ENCODE measurements at places on chromosomes 13 and 19. TPM values are rescaled to one million over a fixed set of nuclear protein-coding genes. Genes with fewer than 3 reads are reported as not detected.

SCN1B gene
- 4.7 TPM for total RNA-seq

CEACAM21 gene
- total RNA-seq = 9.7 TPM

KLK12 gene
- total RNA-seq = not detected

PSG2 gene
- not detected for total RNA-seq

TJP3 gene
- total RNA-seq = not detected

RUBCNL gene
- total RNA-seq = not detected

RDH8 gene
- total RNA-seq = not detected

ANKRD24 gene
- 2.1 TPM for total RNA-seq

SIGLEC8 gene
- not detected for total RNA-seq

ERICH6B gene
- total RNA-seq = not detected

AKAP8L gene
- total RNA-seq = 67.7 TPM

DMPK gene
- 23.4 TPM for total RNA-seq

F10 gene
- total RNA-seq = not detected

ZNF416 gene
- total RNA-seq = 5.0 TPM

RNF113B gene
- not detected for total RNA-seq

TBXA2R gene
- 1.9 TPM for total RNA-seq

CYP4F2 gene
- total RNA-seq = not detected

IZUMO2 gene
- total RNA-seq = not detected

MAN2B1 gene
- total RNA-seq = 113 TPM

KCNN4 gene
- 0.23 TPM for total RNA-seq

HS6ST3 gene
- total RNA-seq = 0.29 TPM

CABP5 gene
- total RNA-seq = not detected

ZSCAN5B gene
- total RNA-seq = not detected

TPTE2 gene
- not detected for total RNA-seq

CFD gene
- 0.24 TPM for total RNA-seq

PEG3 gene
- 0.34 TPM for total RNA-seq

GJB6 gene
- not detected for total RNA-seq

ZNF582 gene
- 4.0 TPM for total RNA-seq

ZNF564 gene
- total RNA-seq = 6.2 TPM

STARD13 gene
- total RNA-seq = 20.6 TPM

NANOS3 gene
- 1.6 TPM for total RNA-seq

CEACAM3 gene
- total RNA-seq = not detected

NOTCH3 gene
- total RNA-seq = 37.5 TPM

DACH1 gene
- total RNA-seq = 23.6 TPM

LHB gene
- not detected for total RNA-seq

ZNF865 gene
- 5.7 TPM for total RNA-seq

CBY2 gene
- not detected for total RNA-seq

DENND1C gene
- total RNA-seq = not detected

ZNF792 gene
- total RNA-seq = 30.8 TPM

All from glomerular endothelial cell (primary cell).